Calu3 (cell line): ENCODE measurements at places on chromosomes 3 and 15. TPM values are rescaled to one million over a fixed set of nuclear protein-coding genes. Genes with fewer than 3 reads are reported as not detected.
A peak's percentile ranks its signal among the peaks of the same experiment; 100 is the strongest.

DNA sequence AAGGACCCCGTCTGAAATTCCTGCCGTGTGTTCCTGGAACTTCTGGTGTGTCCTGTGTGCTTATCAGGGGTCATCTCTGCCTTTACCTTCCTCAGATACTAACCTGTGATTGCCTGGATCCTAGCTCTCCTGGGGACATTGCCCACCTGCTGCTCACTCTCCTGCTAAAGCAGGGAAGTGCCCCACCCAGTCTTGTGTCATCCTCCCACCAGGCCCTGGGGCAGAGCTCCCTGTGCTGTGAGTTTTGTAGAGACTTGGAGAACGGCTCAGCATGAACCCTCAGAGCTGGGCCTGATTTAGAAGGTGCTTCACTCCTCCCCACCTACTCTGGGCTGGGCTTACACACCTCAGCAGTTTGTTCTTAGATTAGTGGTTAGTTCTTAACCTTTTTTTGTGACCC is 3.8 kb upstream of the TMEM44 start:
- no peaks in the 10 kb centered on the region for H3K4me1 ChIP-seq
- DNase-seq, result no peak
- H3K27me3 ChIP-seq, result no peaks in the 10 kb centered on the region
- H3K36me3 ChIP-seq, result peaks cover 56% of the 10 kb centered on the region

- peak overlapping the region; percentile 81 for H3K4me3 ChIP-seq
- peaks cover 21% of the 10 kb centered on the region for H3K27me3 ChIP-seq
- peaks cover 32% of the 10 kb centered on the region for H3K4me1 ChIP-seq
- DNase-seq, result peak; percentile 39
Measured at GRCh38 chr3:158103081-158103886, 2.9 kb downstream of the SHOX2 start.

DNA sequence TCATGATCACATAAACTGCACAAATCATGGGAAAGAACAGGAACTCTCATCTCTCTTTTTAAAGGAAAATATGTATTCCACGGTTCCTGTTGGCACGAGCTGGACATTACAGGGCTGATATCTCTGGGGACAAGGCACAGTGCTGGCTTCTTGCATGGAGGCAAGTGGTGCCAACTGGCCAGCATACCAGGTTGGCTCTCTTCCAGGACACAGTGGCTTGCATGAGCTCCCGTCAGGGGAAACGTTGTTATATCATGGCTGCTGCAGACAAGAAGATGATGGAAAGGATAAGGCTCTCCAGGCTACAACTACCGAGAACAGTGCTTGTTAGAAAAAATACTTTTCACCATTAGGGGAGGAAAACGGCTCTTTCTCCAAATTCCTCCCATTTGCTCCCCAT is 283.9 kb downstream of the RORA start:
- DNase-seq, result no peak
- H3K36me3 ChIP-seq, result no peaks in the 10 kb centered on the region
- H3K27ac ChIP-seq, result no peak overlapping the region
- H3K4me1 ChIP-seq, result no peaks in the 10 kb centered on the region
- H3K4me3 ChIP-seq, result no peak overlapping the region

Gene GAP43
- not detected in 2 replicates for total RNA-seq

DNA sequence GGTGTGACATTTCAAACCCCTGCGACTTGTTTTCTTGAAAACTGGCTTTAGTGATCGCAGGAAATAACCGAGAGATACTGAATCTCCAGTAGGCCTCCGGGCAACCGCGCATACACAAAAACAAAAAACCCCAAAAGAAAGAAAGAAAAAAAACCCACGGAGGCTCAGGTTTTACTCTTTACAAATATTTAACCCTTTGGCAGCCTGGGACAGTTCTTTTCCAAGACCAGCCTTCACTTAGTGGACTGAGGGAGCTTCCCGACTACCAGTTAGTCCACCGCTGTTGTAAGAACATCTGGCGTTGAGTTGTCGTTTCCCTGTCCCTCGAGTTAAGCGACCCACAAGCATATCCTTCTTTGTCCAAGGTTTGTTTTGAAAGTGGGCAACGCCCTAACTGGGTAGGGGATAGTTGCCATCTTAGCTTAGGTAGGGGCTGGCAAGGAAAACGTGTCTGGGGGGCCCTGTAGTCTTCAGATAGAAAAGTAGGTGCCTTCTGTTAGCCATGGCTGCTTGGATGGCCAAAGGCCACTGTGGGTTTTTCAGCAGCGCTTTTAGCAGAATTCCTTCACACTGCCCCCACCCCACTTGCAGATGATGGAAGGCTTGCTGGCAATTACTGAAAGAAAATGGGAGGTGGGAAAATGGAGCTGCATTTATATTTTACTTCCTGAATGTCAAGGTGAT is 6.9 kb downstream of the ISL2 start:
- H3K4me1 ChIP-seq, result peaks cover 21% of the 10 kb centered on the region
- H3K36me3 ChIP-seq, result peaks cover 31% of the 10 kb centered on the region
- no peak overlapping the region for H3K27ac ChIP-seq

Gene RAP2B
- total RNA-seq, result 65.7 and 84.7 TPM in 2 replicates
